ENCODE measurements at places on chromosomes 2 and 18.

DNA sequence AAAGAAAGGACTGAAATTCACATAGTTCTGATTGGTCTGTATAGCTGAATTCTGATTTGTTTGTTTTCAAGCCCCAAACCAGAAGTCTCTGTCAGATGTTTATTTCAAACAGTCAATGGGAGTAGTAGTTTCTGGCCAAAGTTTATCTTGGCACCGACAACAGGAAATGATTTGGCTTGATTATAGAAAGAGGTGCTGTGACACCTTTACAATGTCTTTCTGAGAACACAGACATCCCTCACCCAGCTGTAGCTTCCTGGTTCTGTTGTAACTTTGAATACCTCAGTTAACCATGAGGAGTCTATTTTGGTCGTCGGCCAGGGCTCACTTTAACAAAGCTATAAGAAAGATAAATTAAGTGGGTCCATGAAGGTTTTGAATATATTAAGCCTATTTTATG lies 545.0 kb upstream of the ZNF804A start:
- no peak for DNase-seq

DNA sequence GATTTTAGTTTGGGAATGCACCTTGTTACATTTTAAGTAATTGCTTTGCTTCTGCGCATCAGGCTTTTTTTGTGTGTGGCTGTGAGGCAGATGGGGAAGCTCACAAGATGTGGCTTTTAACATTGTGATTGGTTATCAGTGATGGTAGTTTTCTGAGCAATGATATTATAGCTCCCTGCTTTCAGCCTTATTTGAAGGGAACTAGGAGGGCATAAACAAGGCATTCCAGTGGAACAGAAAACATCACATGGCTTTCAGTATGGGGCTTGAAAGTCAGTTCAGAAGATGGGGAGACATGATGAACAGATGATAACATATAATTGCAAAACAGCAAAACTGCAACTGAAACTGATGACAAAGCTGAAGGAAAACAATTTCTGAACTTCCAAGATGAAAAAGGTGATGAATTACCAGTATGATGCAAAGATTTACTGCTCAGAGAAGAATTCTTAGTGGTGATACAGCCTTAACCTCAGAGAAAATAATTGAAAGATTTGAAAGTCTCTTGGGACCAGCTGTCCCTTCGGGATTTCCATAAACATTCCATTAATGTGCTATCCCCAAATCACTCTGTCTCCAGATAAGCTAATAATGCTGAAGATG lies 439.7 kb downstream of the RND3 start:
- no peak for DNase-seq

- DNase-seq = peak; percentile 94
Observed at GRCh38 chr2:55049043-55049820, 1.0 kb downstream of the RTN4 start.

DNA sequence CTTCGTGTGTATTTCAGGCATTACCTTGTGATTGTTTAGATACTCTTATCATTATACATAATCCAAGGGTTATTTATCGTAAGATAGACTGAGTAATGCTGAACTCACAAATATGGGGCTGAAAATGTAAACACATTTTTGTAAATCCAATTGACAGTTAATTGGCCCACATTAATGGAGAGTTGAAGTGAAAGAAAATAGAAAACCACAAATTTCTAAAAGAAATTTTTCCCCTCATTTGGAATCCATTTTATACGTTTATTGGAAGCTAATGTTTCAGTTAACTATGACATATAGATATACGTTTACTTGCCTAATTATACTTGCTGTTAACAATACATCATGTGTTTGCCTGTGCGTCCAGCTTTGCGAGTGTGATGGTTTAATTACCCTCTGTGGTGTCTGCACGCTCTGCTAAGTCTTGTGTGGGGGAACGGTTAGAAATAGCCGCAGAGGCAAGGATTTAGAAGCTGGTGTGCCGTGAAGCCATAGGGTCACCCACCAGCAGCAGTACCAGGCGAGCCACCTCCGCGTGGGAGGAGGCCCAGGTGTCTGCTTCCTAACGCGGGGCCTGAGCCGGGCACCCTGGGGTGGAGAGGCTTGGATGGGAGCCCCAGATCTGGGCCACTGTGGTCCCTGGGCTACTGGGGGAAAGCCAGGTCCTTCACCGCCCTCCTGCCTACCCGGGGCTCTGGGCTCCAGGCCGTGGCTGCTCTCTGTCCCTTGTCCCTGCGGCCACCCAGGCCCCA lies 38.0 kb downstream of the TSHZ1 start:
- no peak for DNase-seq

- no peak for DNase-seq
Observed at GRCh38 chr2:129458436-129458835, 521.0 kb upstream of the RAB6C start.

- DNase-seq = peak; percentile 11
Observed at GRCh38 chr2:239629926-239630617, 229.3 kb upstream of the HDAC4 start.

DNA sequence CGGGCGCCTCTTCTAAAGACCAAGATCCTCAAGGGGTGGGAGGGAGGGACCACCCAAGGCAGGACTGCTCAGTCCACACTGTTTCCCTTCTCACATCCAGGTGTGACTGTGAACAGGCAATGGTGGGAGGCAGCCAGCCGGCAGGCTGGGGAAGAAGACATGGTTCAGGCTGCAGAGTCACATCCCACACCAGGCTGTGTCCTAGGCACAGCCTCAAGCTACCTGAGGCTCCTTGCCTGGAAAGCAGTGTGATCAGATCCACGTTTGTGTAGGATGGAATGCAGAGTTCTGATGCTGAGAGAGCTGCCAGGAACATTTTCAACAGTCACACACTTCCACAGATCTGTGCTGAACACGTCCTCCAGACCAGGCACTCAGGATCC lies 16.4 kb downstream of the SLC66A2 start:
- no peak for DNase-seq

DNA sequence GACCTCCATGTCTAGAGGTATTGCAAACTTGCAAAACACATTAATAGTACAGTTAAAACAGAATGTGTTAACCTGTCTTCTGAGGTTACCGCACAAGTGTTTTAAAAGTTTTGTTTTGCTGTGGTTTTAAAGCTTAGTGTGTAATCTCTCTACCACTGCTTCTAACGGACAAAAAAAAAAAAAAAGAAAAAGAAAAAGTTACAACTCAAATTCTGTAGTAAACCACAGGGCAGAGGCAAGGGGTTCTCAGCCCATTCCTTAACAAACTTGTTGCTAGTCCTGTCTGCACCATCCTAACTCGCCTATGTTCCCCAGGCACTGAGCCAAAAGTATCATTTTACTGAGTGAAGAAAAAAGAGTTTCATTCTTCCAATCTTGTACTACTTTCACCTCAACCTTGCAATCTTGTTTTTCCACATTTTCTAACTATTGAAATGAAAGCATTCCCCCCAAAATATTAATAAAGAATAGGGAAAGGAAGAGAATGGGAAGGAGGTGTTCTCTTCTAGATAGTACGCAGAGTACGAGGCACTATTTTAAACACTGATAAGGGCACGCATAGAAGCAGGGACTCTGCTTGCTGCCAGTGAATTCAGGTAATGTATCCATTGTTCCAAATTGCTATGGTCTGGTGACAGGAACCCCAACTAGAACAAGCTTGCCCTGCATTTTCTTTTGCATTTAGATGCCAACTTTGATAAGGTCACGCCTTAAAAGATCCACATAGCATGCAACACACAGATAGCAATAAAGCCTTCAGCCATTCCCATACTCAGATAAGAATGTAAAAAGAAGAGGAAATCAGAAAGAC lies 47.1 kb downstream of the IKZF2 start:
- peak; percentile 74 for DNase-seq

- DNase-seq = no peak
Observed at GRCh38 chr2:50546790-50547189, 485.1 kb downstream of the NRXN1 start.

DNA sequence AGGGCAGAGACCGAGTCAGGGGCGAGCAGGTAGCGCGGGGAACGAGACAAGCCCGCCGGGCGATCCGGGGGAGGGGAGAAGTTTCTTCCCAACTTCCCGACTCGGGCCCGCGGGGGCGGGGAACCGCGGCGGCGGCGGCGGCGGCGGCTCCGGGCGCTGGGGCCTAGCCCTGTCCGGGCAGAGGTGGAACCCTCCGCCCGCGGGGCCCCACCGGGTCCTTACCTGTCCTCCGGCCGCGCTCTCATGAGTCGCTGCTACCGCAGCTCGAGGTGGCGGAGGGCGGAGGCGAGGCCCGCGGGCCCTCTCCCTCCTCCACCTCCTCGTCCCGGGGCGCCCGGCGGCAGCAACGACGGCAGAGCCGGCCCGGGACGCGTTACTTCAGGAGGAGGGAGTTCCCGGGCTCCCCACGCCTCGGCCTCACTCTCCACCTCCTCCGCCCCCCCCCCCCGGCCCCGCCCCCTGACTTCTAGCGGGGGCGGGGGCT lies at the start of gene YES1:
TSS of gene YES1 (minus strand) at position 351 of the 484 bp plus-strand sequence. CDS start 55,415 bp downstream, outside the sequence.
- peak; percentile 66 for DNase-seq
